Posterior vena cava (tissue), 2 donors: ENCODE measurements at places on chromosomes 12 and 14.

- no peak for DNase-seq
These were observed 1.7 kb downstream of the PSMB11 start for GRCh38 chr14:23043754-23044153.

GRCh38 chr14:23910101-23910875 lies 43.3 kb upstream of the DHRS4 start:
- no peak for DNase-seq

DNA sequence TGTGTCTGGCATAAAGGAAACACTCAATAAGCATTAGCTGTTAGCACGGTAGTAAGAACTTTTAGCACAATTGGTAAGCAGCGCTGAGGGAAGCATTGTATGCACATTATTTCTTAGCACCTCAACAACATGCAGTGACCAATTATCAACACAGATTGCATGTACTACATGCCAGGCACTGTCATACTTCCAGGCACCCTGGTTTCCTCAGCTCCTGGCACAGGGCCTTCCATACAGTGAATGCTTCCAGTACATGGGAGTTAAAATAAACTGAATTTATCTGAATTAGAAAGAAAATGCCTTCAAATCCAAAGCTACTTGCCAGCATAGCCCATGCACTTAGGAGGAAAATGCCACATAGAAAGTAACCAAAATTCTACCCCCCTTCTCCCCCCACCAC lies 59.4 kb downstream of the TUNAR start:
- no peak for DNase-seq

GRCh38 chr14:76763096-76764041 lies 2.1 kb downstream of the VASH1 start:
- no peak for DNase-seq

DNA sequence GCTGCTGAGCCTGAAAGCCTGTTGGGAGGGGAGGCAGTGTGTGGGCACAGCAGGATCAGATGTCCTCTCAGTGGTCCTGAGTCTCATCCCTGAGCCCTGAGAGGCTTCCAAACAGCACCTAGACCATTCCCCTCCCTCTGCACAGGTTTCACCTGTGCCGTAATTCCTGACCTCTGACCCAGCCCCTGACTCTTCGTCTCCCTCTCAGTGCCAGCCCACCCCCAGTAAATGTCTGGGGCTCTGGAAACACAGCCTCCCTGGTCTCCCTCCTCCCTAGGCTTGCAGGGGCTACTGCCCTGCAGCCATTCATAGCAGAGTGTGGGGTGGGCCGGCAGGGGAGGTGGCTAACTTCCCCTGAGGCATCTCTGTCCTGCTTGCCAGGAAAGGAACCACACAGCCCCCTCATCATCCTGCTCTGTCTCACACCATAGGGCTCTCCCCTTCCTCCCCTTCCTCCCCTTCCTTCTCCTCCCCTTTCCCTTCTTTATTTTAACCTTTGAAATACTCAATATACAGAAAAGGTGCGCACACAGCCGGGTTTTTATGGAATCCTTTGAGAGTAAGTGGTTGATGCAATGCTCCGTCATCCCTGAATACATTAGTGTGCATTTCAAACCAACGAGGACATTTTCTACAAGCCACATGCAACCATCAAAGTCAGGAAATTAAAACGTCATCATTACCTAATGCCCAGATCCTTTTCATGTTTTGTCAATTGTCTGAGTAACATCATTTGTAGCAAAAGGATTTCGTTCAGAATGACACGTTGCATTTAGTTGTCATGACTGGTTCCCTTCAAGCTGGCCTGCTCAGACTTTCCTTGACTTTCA lies 67.0 kb downstream of the PRMT8 start:
- DNase-seq = no peak

DNA sequence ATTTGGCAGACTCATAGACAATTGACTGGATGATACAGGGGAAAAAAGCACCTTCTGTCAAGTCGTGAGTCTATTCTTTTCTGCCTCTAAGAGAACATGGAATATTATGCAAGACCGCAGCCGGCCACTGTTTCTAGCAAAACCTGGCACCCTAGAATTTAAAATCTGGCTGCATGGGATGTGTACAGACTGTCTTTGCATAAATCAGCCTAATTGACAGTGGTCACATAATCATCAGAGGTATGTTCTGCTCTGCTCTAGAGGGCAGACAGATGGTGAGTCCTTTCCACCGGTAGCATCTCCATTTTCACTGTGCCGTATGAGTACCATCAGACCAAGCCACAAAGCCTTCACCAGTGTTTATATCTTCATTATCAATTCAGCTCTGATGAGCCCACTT lies 80.6 kb downstream of the KCNK10 start:
- no peak for DNase-seq

DNA sequence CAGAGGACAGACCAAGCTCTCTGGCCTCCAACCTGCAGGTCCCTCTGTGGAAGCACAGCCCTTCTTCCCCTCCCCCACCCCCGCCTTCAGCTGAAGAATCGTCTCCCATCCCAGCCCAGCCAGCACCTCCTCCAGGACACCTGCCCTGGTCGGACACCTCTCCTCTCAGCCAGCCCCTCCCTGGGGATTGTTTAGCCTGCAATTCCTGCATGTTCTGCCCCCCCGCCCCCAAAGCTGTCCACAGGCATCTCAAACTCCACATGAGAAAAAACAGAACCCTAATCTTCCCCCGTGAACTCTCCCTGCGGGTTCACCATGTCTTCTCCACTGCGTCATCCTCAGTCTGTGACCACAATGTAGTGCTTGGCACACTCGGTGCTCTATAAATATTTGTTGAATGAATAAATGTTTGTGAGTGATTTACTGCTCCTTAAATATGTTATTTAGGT lies 24.1 kb downstream of the PRIMA1 start:
- DNase-seq = no peak

- no peak for DNase-seq
These were observed 105.8 kb downstream of the SPTSSA start for GRCh38 chr14:34356264-34356654.

DNA sequence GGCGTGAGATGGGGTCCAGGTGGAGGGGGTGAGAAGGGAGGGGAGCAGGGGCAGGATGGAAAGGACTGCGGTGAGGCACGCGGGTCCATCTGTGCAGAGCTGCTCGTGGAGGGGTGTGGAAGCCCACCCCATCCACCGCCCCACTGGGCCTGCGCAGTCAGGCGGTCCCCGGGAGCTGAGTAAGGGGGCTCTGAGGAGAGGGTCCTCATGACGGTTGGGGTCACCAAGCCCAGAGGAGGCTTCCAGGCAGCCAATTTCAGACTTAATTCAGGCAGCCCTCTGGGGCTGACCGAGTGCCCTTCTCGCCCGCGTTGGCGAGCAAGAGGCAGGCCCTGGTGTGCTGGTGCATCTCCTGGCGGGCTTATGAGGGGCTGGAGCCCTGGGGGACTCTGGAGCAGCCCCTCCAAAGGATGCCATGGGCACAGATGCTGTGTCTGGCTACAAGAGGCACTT lies 115.5 kb downstream of the KIF26A start:
- DNase-seq = no peak

GRCh38 chr14:88063811-88064210 lies 58.9 kb downstream of the GPR65 start:
- no peak for DNase-seq

- DNase-seq = no peak
These were observed 5.5 kb downstream of the ERP29 start for GRCh38 chr12:112018571-112019237.

- DNase-seq = no peak
These were observed 28.9 kb upstream of the TMX1 start for GRCh38 chr14:51211149-51211548.

- DNase-seq = no peak
These were observed 30.5 kb upstream of the DDHD1 start for GRCh38 chr14:53183611-53184010.

DNA sequence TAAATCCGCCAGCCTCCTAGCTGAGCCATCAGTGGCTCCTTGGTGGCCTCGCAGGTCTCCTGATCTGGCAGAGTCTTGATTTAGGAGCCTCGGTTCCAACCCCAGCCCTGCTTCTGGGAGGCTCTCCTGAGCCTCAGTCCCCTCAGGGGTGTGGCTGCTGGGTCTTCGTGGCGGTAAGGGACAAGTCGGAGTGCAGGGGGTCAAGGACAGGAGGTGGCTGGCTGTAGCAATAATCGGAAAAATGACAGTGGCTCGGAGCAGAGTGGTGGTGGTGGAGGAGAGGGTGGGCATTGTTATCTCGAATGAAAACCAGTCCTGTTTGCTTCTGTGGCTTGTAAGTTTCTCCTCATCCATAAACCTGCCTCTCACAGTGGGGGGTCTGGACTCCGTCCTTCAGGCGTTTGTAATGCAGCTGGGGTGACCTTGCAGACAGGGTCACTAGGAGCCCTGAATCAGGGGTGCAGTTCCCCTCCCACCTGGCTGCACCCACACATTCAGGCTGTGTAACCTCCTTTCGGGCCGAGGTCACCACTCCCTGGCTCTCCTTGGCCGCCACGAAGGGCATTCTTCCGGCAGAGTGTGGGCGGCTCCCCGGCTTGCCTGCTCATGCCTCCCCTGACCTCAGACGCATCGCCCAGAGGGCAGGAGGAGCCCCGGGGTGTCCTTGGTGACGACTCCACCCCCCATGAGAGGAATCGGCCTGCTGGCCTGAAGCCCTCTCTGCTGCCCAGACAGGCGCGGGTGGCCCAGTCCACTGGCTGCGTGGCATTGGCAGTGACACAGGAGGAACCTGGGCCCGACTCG lies 8.1 kb downstream of the BCL7A start:
- DNase-seq = no peak

DNA sequence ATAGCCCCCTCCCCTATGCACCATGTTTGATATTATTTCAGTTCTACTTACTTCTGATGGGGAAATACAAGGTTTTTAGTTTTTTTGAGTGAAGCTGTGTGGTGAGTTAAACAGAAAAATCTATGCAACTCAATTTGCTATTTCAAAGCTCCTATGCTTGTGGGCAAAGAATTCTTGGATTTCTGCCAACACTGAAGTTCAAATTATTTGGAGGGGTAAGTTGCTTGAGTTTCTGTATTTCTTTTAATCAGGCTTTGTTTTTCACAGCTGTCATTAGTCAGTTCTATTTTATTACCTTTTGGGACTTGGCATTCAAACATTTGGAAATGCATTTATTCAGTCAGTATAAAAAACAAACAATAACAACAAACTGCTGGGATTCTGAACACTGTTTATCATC lies 407.5 kb upstream of the MGAT4C start:
- no peak for DNase-seq
